Activated CD4-positive, alpha-beta T cell treated with anti-CD3 and anti-CD28 coated beads, Interleukin-2, amount 50 U/mL, for 24 hours (primary cell): ENCODE measurements at places on chromosomes 2 and 18.

DNA sequence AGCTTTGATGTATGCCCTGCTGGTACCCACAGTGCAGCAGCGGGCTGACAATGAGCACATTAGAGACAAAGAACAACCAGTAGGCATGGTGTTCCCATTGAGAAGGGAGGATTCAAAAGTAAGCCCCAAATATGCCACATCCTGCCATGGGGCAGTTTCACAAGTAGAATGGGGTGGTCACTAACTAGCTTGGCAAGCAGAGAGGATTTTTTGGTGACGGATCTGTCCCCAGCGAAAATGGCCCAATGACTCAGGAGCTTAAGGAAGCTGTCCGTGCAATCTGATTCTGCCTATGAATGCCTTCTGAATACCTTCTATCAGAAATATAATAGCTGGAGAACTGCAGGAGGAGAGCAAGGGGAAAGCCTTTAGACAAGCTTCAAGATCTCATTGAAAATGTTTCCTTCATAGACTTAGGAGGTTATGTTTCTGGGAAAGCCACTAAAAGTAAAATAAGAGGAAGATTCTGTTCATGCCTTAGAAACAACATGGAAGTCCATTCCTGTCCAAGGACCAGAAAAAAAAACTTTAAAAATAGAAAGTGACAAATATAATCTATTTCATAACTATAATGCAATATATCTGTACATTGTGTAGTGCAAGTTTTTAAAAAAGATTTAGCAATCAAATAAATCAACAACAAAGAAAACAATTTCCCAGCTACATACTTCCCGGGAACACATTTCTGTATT lies 117.5 kb upstream of the SLC14A2 start:
- DNase-seq = no peak

- no peak for DNase-seq
Observed at GRCh38 chr18:8787371-8787670, 82.0 kb downstream of the MTCL1 start.

DNA sequence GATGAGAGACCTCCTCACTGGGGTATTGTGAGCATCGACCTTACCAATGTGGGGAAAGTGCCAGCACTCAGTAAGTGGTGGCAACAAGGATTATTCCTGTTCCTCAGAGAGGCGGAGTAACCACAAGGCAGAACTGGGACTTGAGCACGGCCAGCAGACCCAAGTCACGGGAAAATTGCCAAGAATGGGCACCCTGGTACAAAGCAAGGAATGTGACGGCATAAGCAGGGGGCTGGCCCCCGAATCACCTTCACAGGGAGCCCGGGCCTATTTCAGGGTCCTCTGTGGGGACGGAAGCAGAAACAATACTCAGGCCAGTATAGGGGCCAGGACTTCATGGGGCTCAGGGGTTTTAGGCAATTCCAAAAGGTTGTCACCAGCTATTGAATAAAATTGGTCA lies 25.4 kb downstream of the CENPA start:
- DNase-seq = no peak

- DNase-seq = no peak
Observed at GRCh38 chr18:34704074-34704473, 6.0 kb upstream of the DTNA start.

GRCh38 chr18:25557011-25557410 lies 205.0 kb upstream of the ZNF521 start:
- no peak for DNase-seq

GRCh38 chr2:102273619-102274211 lies 37.6 kb upstream of the IL1RL1 start:
- no peak for DNase-seq

DNA sequence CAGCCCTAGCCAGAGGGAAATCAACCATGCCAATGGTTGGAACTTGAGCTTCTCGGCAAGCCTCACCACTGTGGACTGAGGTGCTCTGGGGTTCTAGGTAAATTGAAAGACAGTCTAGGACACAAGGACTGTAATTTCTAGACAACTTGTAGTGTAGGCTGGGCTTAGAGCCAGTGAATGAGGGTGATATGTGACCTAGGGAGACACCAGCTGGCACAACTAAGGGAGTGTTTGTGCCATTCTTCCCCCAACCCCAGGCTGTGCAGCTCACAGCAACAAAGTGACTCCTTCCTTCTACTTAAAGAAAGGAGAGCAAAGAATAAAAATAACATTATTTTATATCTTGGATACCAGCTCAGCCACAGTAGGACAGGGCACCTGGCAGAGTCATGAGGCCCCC lies 1690.7 kb upstream of the TMEFF2 start:
- DNase-seq = no peak

- no peak for DNase-seq
Observed at GRCh38 chr2:184685999-184686841, 87.9 kb downstream of the ZNF804A start.

DNA sequence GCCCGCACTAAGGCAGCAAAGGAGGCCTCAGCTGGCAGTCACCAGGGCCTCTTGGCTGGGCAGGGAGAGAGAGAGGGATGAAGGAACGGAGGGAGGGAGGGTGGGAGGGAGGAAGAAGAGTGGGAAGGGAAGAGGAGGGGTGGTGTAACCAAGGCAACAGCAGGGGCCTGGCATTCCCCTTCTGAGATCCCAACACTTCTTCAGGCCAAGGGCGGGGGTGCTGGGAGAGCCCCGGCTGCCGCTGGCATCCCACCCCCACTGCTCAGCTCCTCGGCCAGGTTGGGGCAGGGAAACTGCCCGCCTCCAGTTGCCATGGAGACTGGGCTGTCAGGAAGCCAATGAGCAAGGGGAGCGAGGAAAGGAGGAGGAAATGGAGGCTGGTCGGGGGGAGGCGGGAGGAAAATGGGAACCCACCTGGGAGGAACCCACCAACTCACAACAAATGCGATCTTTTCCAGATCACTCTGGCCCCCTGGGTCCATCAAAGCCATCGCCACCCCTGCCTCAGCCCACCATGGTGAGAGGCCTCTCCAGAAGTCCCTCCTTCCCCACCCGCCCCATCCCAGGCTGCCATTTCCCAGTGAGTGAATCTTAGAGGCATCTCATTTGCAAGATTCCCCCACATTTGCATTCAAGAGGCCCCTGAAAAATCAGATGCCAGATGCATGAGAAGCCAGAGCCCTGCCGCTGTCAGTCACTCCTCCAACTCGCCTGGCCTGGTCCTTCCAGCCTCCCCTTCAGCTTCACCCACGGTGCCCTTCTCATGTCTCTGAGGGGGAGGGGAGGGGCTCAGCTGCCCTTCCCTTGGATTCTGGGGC lies 12.4 kb downstream of the SH2D6 start:
- DNase-seq = no peak

DNA sequence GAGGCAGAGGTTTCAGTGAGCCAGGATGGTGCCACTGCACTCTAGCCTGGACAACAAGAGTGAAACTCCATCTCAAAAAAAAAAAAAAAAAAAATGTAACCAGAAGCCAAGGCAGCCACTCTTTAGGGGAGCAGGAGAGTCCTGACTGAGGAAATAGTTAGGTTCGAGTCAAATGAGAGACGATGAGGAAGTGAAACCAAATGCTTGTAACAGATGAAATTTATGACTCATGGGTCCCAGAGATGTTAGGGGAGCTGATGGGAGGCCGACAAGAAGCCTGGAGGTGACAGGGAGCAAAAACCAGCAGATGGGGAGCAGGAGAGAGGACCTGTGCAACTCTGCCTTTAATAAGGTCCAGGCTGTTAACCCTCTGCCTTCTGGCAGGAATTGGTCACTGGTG lies 756.1 kb upstream of the DDX18 start:
- no peak for DNase-seq

- no peak for DNase-seq
Observed at GRCh38 chr2:6254441-6254840, 562.3 kb downstream of the SOX11 start.

DNA sequence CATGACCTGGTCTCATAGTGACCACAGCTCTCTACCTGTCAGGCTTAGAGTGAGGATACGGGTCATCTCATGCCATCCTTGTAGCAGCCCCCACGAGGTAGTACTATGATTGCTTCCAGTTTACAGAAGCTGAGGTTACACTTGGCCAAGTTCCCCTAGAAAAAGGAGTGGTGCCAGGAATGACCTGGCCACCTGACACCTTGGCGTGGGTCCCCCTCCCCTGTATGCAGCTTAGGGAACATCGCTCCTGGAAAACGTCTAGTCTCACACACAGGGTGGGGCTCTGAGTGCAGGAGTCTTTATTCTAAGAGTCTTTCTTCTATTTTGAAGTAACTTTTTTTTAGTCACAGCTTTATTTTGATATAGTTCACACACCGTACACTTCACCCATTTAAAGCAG lies 14.8 kb downstream of the NPPC start:
- no peak for DNase-seq
